Smooth muscle cell of the brain vasculature (primary cell): ENCODE measurements at places on chromosomes 1 and 21.

GRCh38 chr1:29698033-29698432 is 461.7 kb downstream of the PTPRU start:
- DNase-seq = no peak

DNA sequence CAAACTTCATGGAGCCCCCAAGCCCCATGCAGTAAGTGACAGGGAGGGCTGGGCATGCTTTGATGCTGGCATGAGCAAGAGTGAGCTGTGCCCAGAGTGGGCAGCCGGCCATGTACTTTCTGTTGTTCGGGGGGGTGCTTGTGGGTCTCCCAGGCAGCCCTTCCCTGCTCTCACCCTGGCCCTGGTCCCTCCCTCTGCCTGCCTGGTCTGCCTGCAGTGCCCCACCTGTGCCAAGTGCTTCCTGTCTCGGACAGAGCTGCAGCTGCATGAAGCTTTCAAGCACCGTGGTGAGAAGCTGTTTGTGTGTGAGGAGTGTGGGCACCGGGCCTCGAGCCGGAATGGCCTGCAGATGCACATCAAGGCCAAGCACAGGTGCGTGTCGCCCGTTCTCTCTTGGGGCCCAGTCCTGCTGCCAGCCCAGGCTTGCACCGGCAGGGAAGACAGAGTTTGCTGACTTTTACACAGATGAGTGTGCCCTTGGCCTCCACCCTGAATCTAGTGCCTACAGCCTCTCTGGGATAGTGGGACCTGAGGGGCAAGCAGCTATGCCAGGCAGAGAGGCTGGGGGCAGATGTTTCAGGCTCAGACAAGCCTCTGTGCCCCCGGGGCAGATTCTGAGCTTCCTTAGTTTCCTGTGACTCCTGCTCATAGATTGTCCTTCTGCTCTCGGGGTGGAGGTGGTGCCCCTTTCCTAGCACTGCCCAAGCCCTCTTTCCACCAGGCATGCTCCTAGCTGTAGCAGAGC is 7.6 kb downstream of the ZBTB48 start:
- no peak for DNase-seq

DNA sequence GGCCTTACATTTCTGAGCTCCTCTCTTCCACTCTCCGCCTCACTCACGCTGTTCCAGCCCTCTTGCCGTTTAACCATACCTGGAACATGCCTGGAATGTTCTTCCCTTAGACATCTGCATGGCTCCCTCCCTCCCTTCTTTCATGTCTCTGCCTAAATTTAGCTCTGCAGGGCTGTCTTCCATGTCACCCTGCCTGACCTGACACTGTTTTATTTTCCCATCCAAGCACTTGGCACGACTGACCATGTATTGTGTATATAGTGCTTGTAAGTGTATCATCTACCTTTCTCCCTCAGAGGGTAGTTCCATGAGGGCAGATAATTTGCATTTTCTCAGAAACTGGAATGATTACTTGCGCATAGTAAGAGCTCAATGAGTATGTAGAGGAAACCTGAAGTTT is 47.3 kb downstream of the ST6GALNAC3 start:
- DNase-seq = no peak

GRCh38 chr1:21857142-21857839 is 45.2 kb downstream of the LDLRAD2 start:
- peak; percentile 12 for DNase-seq

GRCh38 chr1:226248091-226248490 is 24.6 kb downstream of the MIXL1 start:
- no peak for DNase-seq

DNA sequence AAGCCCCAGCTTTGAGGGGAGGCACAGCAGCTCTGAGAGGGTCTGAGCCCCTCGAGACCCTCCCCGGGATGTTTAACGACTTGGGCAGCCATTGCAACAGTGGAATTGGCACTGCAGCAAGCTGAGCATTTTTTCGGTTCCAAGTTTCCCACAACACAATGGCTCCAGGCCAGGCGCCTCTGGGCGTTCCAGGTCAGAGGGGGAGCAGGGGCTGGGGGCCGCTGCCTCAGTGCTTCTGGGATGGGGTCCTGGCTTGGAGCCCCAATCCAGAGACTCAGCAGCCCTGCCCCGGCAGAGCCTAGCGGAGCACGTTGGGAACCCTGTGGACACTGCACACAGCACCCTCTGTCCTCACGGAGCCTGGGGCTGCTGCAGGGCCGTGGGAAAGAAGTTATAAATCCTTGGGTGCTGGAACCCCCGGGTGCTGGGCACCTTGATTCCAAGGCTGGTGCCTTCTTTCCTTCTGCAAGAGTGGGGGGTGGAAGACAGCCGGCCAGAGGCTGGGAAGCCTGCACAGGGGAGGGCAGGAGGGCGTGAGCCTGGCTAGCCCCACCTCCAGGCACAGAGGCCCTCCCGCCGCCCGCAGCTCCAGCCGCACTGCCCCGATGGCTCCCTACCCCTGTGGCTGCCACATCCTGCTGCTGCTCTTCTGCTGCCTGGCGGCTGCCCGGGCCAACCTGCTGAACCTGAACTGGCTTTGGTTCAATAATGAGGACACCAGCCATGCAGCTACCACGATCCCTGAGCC is 50.1 kb downstream of the COL18A1 start:
- no peak for DNase-seq

- no peak for DNase-seq
These were observed 30.4 kb downstream of the APP start for GRCh38 chr21:26140164-26140579.

- DNase-seq = no peak
These were observed 51.0 kb upstream of the EFHD2 start for GRCh38 chr1:15358565-15359133.
